Progenitor cell of endocrine pancreas (in vitro differentiated cells): ENCODE measurements at places on chromosomes 11 and 22.

DNA sequence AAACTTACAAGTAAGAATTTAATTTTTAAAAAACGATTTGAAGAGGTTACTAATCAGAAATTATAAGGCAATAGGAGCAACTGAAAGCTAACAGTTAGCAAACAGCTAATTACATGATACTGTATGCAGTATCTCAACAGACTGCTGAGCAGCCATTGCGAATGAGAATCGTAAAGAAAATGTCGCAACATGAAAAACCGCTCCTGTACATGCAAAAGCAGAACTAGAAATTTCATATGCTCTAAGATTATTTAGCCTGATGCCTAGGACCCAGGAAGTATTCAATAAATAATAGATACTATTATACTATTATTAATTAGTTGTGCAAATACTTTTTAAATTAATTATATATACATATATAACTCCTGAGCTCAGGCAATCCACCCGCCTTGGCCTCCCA lies 48.7 kb upstream of the EP300 start:
- no peak for DNase-seq

GRCh38 chr11:17564687-17565042 lies 17.6 kb downstream of the OTOG start:
- no peak for DNase-seq

DNA sequence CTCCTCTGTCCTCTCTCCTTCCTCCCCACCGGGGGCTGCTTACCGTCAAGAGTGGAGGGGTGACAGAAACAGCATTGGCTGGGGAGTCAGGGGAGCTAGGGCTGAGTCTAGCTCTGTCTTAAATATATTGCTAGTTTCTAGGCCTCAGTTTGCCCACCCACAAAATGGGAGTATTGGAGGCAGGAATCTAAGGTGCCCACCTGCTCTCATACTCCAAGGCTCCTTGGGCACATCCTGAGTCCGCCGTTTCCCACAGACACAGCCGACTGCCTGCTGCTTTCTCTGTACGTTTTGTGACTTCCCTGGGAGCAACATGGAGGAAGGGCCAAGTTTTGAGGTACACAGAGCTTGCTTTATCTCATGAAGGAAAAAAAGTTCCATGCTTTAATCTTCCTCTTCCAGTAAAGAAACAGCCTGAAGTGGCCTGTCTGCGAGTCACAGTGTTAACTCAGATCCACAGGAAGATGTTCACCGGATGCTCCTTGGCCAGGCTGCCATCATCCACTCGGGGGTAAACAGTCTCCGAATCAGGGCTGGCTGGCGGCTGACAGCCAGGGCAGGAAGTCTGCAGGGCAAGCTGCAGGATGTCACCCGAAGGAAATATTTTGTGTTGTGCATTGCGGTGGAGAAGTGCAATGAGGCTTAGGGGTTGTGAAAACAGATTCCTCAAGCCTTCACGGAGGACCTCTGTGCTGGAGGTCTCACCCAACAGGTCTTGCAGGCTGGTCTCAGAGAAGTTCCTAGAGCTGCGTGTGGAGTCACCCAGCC lies 11.0 kb upstream of the CERK start:
- no peak for DNase-seq

DNA sequence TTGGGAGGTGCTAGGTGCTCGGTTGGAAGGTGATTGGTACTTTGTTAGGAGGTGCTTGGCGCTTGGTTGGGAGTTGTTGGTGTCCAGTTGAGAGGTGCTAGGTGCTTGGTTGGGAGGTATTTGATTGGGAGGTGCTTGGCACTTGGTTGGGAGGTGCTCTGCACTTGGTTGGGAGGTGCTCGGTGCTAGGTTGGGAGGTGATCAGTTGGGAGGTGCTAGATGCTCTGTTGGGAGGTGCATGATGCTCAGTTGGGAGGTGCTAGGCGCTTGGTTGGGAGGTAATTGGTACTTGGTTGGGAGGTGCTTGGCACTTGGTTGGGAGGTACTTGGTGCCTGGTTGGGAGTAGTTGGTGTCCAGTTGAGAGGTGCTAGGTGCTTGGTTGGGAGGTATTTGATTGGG lies 40.2 kb downstream of the LRP5 start:
- no peak for DNase-seq
